ENCODE measurements at places on chromosomes 6 and 20.

DNA sequence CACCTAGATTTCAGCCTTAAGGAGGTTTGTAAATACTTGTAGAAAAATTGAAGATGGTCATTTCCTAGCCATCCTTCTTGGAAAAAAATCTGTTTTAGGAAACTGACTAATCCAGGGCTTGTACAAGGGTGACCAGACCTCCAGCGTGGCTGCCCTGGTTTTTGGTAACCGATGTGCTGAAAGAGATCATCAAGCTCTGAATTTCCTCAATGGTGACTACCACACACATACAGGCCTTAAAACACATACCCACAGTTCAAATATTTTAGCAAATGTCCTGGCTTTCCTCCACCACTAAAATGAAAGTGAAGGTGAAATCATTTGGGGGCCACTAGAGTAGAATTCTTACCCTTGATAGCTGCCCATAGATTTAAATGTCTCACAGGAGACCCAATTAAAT, 215.3 kb upstream of the SUPT3H start:
- peak; percentile 33 for DNase-seq

DNA sequence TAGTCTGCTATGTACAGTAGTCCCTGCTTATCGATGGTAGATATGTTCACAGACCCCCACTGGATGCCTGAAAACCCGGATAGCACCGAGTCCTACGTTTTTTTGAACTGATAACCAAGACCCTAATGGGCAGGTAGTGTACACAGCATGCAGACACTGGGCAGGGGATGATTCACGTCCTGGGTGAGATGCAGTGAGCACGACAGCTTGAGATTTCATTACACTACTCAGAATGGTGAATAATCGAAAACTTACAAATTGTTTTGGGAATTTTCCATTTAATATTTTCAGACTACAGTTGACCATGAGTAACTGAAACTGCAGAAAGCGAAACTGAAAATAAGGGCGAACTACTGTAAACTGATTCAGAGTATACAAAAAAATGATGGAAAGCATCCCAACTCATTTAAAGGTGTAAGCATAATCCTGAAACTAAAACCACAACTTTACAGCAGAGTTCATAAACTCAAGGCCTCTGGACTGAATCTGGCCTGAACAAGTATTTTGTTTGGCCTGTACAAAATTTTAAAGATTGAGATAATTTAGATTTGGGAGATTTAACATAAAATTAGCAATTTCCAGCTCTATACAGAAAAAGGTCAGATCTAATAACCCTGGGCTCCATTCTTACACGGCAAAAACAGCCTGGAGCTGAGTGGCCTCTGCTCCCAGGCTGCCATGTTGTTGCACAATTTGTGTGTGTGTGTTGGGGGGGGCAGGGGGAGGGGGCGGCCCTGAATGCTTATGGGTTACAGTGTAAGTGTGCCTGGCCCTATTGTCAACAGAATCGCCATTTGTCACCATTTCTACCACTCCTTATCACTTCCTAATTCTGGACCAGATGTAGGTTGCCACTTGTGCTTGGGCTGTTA, 34.9 kb downstream of the RNF24 start:
- peak; percentile 60 for DNase-seq

GRCh38 chr20:5918856-5919625, 31.3 kb downstream of the TRMT6 start:
- peak; percentile 59 for DNase-seq

GRCh38 chr6:131597446-131597845, 24.4 kb downstream of the ARG1 start:
- no peak for DNase-seq

DNA sequence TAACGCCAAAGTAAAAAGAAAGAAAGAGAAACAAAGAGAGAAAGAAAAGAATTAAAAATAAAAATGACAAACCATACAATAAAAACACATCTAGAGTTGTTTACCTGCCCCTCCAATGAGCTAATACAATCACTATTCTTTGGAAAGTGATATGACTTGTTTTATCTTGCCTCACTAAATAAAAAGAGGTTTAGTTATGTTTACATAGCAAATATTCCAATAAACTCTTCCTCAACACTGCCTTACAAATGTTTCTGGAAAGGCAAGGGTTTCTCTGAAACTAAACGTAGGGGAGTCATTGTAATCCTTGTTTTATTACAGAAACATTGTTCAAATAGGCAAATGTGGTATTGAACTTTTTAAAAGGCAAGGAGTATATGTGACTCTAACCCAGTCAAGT, 396.2 kb downstream of the EPM2A start:
- no peak for DNase-seq

DNA sequence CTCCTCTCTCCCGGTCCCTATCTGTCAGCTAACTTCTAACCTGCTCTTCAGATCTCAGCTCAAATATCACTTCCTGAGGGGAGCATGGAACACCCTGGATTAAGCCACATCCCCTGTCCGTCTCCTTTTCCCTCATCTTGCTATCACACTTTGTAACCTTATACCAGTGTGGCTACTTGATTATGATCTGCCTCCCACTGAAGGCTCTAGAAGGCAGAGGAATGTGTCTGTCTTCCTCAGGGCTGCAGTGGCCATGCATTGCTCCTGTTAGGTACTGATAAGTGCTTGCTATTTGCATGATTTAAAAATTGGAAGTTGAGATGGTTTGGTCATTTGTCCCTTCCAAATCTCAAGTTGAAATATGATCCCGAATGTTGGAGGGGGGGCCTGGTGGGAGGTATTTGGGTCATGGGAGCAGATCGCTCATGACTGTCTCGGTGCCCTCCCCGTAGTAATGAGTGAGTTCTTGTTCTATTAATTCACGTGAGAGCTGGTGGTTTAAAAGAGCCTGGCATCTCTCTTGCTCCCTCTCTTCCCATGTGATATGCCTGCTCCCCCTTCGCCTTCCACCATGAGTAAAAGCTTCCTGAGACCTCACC, 71.4 kb downstream of the PLCB4 start:
- no peak for DNase-seq

GRCh38 chr6:117505311-117505710, 22.8 kb downstream of the DCBLD1 start:
- peak; percentile 78 for DNase-seq
